Activated naive CD4-positive, alpha-beta T cell treated with anti-CD3 and anti-CD28 coated beads, Interleukin-2, amount 10 ng/mL, durations not matched to agents 5 hours and 36 hours (primary cell): ENCODE measurements at places on chromosomes 2 and 18. TPM values are rescaled to one million over a fixed set of nuclear protein-coding genes. Genes with fewer than 3 reads are reported as not detected.

Gene GCG
- not detected for total RNA-seq

Gene DAW1
- total RNA-seq: not detected

Gene MTIF2
- total RNA-seq: 26.9 TPM

Gene PSTPIP2
- 11.3 TPM for total RNA-seq

Gene GAREM1
- not detected for total RNA-seq

Gene TTC32
- total RNA-seq: 36.6 TPM

Gene C2orf76
- total RNA-seq: 5.0 TPM

Gene GPR17
- not detected for total RNA-seq

Gene RIT2
- total RNA-seq: not detected

Gene MIB1
- total RNA-seq: 39.4 TPM

Gene DSC2
- total RNA-seq: not detected

Gene LYPD6B
- total RNA-seq: not detected

Gene LBH
- 158 TPM for total RNA-seq

Gene DLX2
- not detected for total RNA-seq

Gene CFC1
- total RNA-seq: not detected

Gene HOXD12
- total RNA-seq: not detected

Gene TACR1
- not detected for total RNA-seq

Gene ACTG2
- not detected for total RNA-seq

Gene PLGLB1
- total RNA-seq: 6.9 TPM

Gene DSC3
- not detected for total RNA-seq

Gene SNORC
- total RNA-seq: 1.7 TPM

Gene PRSS56
- not detected for total RNA-seq

Gene LYPD1
- total RNA-seq: not detected

Gene EFEMP1
- not detected for total RNA-seq
